PC-3 (cell line): ENCODE measurements at places on chromosomes 1 and 21.

- DNase-seq = no peak
These were observed 6.3 kb downstream of the CELF3 start for GRCh38 chr1:151710187-151710840.

DNA sequence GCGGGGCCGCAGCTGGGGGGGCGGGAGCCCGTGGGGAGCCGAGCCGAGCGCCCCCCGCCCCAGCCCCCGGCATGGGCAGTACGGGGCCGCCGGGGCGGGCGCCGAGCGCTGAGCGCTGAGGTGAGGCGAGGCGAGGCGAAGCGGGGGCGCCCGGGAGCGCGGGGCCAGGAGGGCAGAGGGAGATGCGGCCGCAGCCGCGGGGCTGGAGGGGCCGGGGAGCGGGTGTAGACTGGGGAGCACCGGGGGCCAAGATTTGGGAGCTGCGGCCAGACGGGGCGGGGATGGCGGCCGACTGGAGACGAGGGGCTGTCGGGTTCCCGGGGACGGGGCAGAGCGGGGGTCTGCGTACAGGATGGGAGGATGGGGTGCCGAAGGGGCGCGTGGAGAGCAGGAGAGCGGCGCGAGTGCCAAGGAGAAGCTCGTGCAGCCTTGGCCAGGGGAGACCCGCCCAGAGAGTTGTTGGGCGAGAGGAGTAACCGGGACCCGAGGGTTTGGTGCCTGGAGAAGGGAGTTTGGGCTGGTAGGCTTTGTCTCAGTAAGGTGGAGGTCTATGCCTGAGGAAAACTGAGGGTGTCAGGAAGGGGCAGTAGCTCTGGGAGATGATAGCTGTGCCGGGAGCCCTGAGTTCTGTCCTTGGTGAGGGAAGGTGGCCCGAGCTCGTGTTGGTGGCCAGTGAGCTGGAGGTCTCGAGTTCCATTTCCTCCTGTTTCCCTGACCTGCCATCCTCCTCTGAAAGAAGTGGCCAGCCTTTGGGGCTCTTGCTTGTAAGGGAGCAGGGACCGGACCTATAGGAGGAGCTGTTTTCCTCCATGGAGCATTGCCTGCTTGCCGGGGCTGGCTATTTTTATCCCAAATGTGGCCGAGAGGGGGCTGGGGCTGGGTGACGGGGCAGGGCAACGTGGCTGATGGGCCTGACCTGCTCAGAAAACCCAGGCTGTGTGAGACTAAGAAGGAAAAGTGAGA lies 539 bp downstream of the ATP8B2 start:
- DNase-seq = peak; percentile 83

DNA sequence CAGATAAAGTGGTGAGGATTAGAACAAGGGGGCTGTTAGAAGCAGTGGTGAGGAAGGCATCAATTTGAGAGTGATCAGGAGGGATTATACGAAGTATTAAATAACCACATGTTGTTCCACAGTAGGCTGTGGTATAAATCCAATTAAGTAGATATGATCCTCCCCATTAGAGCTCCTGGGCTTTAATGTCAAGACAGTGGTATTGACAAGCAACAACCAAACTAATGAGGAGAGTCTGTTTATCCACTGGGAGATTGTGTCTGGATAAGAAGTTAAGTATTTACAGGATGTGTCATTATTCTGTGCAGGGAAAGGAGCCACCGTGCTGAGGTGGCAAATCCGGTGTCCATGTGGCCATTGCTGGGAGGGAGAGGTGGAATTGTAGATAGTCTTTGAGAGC lies 5.8 kb downstream of the ACTN2 start:
- DNase-seq = no peak

DNA sequence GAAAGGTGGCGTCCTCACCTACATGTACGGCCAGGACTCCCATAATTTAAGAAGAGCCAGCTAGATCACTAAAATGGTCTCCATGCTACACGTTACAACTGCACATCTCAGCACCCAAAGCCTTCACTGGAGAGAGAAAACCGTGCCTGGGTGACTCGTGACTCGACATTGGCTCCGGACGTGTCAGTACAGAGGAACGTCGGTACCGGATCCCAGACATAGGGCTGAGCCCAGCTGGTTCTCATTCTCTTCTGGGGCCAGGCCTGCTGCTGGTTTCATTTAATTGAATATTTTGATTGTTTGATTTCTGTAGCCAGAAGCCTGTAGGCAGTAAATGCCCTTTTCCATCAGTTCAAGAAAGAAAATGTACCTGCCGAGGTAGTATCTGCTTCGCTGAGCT lies 93.1 kb downstream of the HHIPL2 start:
- no peak for DNase-seq

DNA sequence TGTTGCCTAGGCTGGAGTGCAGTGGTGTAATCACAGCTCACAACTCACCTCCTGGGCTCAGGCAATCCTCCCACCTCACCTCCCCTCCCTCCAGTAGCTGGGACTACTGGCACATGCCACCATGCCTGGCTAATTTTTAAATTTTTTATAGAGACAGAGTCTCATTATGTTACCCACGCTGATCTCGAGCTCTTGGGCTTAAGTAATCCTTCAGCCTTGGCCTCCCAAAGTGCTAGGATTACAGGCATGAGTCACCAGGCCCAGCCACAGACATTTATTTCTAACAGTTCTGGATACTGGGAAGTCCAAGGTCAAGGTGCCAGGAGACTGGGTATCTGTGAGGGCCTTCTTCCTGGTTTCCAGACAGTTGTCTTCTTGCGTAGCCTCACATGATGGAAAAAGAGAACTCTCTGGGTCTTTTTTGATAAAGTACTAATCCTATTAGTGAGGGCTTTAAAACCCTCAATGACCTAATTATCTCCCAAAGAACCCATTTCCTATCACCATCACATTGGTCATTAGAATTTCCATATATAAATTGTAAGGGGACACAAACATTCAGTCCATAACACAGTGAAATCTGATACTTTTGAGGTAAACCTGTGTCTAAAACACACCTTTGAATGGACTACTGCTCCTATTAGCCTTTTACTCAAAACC lies 67.9 kb downstream of the PHACTR4 start:
- DNase-seq = peak; percentile 71

DNA sequence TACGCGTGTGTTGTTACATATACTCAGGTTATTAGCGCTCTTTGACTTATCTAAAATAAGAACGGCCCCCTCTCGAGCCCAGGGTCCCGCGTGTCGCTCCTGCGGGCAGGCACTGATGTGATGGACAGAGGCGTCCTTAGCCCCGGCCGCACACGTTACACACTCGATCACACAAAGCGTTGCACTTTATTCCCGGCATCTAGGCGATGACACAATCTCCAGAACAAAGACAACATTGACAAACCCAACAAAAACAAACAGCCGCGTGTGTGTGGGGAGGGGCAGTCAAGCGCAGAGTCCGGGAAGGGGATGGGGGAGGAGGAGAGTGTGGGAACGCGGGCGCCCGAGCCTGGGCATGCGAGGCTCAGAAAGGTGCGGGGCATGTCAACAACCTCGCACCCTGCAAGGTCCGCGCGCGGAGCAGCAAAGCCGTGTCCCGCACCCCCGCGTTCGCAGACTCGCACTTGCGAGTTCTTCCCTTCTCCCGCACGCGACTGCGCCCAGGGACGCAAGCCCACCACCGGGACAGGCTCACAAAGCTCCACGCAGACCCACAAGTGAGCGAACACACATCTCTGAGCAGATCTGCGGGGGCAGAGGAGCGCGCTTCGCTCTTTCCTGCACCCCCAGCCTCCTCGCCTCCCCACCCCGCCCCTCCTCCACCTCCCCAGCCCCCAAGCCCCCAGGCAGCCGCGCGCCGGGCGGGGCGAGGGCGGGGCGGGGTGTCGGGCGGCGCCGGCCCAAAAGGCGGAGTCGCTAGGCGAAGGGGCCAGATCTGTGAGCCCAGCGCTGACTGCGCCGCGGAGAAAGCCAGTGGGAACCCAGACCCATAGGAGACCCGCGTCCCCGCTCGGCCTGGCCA lies at the start of gene EFNA1:
Gene EFNA1, plus strand, starts transcription at position 772 of the 862 bp plus-strand sequence. CDS start 102 bp downstream, outside the sequence.
- DNase-seq = peak; percentile 86

DNA sequence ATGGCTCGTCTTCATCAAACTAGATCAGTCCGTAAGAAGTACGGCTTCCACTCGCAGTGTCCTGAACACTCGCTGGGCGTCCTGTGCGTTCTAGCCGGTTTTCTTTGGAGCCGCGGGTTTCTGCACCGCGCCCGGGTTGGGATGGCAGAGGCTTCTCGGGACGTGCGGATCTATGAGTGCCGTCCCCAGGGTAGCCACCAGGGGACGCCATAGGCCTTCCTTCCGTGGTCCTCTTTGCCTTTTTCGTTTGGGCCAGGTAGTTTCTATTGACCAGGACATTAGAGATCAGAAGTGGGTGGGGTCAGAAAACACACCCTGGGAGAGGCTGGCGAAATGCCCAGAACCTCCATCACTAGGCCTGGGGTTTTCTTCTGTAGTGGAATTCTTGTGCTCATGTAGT lies 273.8 kb downstream of the FAM72C start:
- peak; percentile 3 for DNase-seq

GRCh38 chr1:81678779-81679178 lies 122.0 kb upstream of the ADGRL2 start:
- DNase-seq = peak; percentile 90
